ENCODE measurements at places on chromosomes 11 and 22.

DNA sequence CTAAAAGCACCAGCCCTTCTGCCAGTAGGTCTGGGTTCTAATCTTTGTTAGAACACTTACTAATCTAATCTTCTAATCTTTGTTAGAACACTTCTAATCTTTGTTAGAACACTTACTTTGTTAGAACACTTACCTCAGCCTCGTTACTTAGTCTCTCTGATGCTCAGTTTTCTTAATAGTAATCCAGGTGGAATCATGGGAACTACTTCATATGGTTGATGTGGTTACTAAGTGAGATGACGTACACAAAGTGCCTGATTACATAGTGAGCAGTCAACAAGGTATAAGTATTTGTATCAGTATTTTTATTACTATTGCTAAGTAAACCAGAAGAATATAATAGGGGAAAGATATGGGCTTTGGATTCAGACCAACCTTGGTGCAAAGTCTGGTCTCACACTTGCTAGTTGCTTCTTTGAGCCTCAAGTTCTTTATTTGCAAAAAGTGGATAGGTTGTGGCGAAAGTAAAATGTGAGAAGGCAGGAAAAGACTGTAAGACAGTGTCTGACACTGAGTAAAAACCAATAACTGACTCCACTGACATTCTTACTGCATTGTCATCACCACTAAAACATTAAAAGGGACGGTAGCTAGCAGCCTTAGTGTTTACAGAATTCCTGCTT is 83.7 kb downstream of the TRAF6 start:
- no peak for DNase-seq

DNA sequence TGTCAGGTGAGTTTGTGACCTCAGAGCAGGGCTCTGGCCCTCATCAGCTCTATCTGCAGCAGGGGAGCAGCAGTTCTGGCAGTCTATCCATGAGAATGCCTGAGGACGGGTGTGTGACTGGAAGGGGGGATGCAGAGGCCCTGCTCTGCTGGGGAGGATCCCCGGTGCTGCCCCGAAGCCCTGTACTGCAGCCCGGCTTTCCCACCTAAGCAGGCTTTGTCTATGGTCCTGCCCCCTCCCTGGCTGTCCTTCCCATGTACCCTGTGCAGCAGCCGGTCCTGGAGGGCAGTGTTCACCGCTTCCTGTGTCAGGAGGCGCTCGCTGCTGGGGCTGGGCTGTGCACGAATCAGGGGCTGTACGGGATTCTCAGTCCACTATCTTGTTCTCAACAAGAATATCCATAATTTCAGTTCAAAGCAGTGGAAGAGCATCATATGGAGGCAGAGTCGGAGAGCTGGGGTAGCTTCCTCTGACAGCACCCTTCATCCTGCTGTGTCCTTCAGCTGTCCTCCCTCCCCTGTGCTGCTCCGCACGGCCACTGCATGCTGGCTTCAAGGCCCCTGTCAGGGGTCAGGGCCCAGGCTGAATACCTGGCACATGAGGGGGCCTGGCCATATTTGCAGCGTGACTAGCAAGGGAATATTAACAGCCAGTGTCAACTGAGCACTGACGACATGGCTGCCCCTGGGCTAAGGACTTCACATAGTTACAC is 125.2 kb downstream of the CTTN start:
- DNase-seq: no peak

- no peak for DNase-seq
Measured at GRCh38 chr11:100963375-100963774, 166.2 kb downstream of the PGR start.

DNA sequence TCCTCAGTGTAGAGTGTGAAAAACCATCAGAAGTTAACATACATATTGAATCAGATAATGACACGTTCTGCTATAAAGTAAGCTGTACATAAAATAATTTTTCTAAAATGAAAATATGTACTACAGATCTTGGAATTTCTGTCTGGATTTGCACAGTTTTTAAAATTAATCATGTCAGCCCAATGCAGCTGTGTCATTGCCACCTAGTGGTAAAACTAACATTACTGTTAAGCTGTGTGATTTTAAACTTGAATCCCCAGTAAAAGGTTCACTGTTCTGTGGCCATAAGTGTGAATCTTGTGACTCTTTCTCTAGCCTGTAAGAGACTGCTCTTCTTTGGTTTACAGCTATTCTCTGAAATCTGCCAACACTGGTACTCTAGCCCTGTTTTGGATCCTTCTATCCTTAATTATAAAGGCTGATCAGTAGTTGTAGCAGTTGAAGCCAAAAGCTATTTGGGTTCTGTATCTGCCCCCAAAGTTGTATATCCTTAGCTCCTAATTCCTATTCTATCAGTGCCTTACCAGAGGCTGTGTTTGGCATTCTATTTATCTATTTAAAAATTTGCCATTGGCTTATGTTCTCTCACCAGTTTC is 4.0 kb downstream of the JRKL start:
- DNase-seq: no peak

DNA sequence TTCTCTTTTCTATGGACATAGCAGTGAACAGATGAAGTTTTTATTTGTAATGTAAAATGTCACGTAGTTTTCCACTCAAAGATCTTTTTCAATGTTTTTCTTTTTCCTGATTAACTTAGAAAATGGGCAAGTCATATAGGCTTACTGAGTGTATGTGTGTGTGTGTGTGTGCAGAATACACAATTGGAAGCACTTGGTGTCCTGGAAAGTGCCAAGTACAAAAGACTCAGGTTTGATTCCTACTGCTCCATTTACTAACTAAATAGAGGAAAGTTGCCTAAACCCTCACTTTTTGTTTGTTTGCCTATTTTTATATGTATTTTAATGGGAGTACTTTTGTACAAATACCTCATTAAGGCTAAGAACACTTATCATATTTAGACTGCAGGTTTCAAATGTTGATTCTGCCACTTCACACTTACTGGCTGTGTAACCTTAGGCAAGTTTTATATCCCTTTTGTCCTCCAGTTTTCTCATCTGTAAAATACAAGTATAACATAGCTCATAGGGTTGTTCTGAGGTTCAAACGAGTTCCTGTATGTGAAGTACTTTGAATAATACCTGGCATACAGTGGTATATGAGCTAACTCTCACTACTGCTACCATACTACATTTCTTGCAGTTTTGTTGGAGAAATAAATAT is 90.1 kb downstream of the TYR start:
- no peak for DNase-seq

- no peak for DNase-seq
Measured at GRCh38 chr11:97746818-97747217, 1273.9 kb upstream of the CNTN5 start.

- DNase-seq: no peak
Measured at GRCh38 chr11:67347964-67348749, 5.2 kb downstream of the POLD4 start.

GRCh38 chr11:69949327-69949726 is 128.8 kb upstream of the ANO1 start:
- no peak for DNase-seq
